ENCODE measurements at places on chromosomes 11 and 22.

DNA sequence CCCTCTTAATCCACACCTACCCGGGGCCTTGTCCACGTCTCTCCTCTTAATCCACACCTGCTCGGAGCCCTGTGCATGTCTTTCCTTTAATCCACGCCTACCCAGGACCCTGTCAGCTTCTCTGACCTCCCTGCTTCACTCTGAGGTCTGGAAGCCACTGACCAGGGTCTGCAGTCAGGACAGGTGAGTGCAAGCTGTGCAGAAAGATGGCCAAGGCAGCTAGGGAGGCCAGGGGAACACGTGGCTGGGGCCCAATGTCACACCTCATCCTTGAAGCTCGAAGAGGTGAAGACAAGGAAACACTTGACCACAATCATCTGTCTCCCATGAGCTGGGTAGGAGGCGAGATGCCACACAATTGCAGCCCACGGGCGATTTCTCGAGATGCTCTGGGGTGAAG, 1516.9 kb downstream of the BRD1 start:
- no peak for DNase-seq

DNA sequence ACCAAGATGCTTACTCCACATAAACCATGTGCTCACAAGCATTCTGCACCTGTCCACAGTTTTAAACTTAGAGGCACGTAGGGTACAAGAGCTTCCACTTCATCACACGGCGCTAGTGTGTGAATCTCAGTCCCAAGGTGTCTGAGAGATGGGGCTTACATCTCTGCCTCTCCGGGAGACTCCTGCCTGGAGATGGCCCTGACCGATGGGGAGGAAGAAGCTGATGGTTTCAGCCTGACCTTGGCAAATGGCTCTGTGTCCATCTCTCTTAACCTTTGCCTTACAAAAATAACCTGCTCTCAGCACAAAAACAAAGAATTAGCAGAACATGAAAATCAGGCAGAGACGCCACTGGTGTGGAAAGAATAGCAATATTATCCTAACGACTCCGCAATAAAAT, 559.3 kb upstream of the B3GAT1 start:
- no peak for DNase-seq

DNA sequence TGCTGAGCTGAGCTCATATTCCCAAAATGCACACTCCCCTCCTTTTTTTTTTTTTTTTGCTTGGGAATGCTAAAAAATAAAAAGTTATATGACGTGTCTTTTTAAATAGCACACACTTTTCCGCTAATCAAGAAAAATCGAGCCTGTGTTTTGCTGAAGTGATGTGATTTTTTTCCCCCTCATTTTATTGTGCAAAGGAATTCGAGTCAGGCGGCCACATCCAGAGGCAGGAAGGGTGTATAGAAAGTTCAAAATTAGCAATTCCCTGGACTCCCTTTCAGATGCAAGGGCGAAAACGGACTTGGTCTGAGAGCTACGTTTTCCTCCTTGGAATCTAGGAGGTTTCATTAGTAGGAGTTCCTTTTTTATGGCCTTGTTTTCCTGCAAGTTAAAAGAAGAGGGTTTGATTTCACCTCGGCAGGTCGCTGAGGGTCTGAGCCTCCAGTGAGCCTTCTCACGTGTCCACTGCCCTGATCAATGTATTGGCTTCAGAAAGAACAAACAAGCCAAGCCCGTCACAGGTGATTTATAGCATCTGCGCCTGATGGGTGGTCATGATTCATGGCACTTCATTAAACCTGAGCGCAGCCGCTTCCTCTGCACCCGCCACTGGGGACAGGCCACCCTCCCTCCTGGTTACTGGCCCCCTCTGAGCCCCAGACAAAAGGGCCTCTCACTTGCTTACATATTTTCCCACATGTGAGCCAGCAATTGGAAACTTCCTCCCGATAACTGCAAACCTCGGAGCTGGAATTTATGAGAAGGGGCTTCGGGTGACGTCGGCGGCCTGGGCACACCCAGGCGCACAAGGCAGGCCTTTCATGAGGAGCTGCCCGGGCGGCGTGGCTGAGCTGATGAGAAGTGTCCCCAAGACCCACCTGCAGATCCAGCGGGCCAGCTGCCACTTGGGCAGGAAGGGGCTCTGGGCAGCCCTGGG, 64.4 kb upstream of the LINC01488 start:
- no peak for DNase-seq

- DNase-seq = no peak
Observed at GRCh38 chr11:81165164-81165563, 1568.5 kb downstream of the FAM181B start.

DNA sequence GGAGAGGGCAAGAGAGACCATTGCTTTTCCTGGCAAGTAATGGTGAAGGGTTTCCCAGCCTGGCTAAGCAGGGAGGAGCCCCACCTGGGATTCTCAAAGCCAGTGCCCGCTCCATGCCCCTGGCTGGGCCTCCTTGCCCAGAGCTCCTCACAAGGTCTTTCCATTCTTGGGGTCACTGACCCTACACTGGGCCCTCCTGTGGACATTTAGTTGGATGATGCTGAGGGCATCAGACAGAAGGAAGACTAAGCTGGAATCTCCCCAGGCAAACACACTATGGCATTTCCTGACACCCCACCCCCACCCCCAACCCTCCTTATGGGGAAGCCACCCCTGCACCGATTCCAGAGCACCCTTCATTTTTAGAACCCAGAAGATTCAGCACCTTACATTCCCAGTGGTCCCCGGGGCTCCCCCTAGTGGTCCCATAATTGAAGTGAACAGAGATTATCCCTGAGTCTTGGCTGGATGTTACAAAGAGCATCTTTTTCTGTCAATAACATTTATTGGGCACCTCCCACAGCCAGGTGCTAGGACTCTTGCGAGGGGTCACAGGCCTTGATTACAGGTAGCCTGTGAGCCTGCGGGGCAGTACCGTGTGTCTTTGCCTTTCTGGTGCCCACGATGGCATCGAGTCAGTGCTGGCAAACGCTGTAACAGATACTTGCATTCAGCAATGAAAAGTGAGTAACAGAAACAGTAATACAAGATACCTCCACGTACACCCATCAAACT, 548.5 kb downstream of the BUD13 start:
- DNase-seq = peak; percentile 29

GRCh38 chr11:74288161-74288560, 23.3 kb downstream of the P4HA3 start:
- DNase-seq = no peak

All from LoVo (cell line).